Foreskin fibroblast (primary cell): ENCODE measurements at places on chromosomes 7 and 10.

DNA sequence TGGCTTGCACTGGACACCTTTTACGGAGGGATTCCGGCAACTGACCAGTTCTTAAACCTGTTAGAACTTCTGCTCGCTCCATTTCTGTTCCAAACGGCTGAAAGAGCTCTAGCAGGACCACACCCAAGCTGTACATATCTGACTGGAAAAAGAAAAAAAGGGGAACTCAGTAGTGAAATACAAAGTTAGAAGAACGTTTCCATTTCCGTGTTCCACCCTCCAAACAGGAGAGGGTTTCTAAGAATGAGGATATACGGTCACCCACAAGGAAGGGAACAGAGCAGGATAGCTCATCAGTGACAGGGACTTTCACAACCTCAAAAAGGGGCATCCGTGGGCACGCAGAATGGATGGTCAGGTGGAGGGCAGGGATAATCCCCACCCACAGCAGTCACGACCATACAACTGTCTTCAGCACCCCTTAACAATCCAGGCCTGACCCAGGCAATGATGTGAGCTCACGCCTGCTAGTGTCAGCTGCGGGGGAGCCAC is 4.3 kb upstream of the ANKRD61 start:
- no peak for DNase-seq

DNA sequence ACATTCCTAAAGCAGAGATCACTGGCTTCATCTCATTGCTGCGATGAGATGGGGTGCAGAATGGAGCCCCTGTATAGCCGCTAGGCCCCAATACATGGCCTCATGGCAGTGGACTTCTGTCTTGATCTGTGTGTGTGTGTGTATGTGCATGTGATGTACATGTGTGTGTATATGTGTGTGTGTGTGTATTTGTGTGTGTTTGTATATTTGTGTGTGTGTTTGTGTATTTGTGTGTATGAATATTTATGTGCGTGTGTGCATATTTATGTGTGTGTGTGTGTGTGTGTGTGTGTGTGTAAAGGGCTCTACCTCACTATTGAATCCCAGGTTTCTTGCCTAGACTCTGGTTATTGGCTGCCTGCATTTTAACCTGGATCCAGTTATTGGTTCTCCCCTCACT is 958.2 kb downstream of the GRID1 start:
- no peak for DNase-seq

- DNase-seq, result no peak
Observed at GRCh38 chr10:100570506-100570905, 34.8 kb downstream of the HIF1AN start.

DNA sequence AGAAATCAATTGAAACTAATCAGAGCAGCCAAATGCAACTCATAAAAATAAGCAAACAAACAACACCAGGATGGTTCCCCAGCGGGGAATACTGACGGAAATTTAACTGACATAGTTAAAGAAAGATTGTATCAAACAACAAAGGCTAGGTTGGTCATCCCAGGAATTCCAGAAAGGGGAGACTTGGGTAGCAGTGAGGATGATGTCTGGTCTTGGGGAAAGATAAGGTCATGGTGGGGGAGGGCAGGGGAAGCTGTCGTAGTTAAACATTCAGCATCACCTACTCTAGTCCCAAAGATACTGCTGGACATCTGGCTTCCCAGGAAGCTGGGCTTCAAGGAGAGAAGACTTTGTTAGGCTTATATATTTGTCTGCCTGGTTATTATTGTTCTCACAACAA is 50.4 kb downstream of the DYNC1I1 start:
- DNase-seq, result no peak

DNA sequence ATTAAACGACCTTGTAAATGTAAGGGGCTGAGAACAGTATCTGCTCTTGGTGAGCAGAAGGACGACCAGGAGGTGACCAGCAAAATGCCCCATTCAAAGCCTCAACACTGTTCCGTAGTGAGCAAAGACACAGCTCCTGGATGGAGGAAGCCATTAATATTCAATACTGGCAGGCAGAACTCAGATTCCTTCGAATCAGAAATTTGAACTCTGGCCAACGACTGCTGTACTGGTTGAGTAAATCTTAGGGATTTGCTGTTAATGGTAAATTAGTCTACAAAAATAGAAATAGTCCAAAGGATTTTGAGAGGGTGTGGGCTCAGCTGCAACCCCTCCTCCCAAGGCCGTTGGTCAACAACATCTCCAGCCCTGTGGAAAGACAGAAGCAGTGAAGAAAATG is 130.5 kb upstream of the PFKP start:
- DNase-seq, result peak; percentile 6

- peak; percentile 22 for DNase-seq
Observed at GRCh38 chr7:14196555-14196954, 207.1 kb upstream of the ETV1 start.

- no peak for DNase-seq
Observed at GRCh38 chr7:71470830-71471229, 338.9 kb downstream of the GALNT17 start.

GRCh38 chr10:77741746-77742145 is 104.1 kb upstream of the KCNMA1 start:
- peak; percentile 44 for DNase-seq

GRCh38 chr7:107579885-107580715 is at the start of gene BCAP29:
TSS of gene BCAP29 (plus strand) at chr7:107580246. CDS start at chr7:107580773, 527 bp downstream.
- DNase-seq, result peak; percentile 64

DNA sequence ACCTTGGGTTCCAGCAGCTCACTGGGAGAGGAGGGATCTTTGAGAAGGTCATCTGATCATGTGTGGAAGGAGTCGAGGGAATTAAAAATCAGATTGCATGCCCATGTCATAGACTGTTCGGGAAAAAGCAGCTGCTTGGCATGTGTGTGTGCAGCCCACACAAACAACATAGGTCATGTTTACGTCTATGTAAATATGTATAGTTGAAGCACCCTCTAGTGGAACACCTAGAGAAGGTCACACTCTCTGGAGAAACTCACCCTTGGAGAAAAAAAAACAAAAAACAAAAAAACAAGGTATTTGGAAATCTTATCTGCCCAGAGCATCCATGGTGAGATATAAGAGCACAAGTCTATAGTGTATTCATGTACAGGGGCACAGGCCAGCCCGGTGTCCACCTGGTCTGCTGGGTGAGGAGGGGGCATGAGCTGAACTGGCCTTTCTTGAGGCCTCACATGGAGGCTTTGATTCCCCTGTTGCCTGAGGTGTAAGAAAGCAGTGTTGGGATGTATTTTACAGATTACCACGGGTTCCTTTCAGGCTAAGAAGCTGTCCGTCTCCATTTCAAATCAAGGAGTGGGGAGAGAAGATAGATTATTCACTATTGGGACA is 98.0 kb downstream of the NPY start:
- DNase-seq, result no peak

GRCh38 chr10:132827861-132828539 is 42.1 kb upstream of the NKX6-2 start:
- no peak for DNase-seq

DNA sequence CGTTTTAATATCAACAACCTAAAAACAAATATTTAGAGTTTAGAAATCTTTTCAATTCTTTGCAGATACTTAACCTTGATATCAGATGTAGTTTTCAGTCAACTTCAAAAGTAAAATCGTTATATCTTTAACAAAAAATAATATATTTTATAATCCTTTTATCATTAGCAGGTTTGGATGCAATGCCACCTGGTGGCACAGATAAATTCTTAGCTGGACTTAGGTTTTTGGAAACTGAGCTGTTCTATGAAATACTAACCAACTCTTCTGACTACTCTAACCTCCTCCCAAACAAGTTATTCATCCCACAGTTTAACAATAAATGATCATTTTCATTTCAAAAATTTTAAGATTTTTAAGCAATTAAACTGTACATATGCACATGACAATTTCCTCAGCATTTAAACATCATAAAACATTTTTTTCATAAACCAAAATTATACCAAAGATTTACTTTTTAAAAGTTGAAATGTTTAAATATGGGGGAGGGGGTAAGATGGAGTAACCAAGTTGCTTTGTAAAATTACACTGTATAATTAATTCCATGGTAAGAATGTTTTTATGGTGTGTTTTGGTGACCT is 56.9 kb downstream of the HIBADH start:
- DNase-seq, result peak; percentile 66

DNA sequence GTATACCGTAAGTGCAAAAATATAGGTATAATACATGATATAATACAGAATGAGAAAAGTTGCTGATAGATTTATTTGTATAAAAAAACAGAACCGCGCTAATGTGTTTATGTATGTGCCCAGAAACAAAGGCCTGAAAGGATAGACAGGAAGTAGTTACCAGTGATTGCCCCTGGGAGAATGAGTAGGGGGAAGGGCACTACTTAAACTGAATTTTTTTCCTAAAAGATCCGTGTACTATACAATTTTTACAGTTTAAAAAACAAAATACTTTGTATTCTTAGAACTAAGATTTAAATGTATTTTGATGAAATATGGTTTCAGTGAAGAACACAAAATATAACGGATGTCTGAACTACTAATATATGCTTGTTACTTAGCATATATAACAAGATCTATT is 2.9 kb downstream of the IPMK start:
- DNase-seq, result no peak

- no peak for DNase-seq
Observed at GRCh38 chr10:86105181-86105580, 261.4 kb downstream of the GRID1 start.

DNA sequence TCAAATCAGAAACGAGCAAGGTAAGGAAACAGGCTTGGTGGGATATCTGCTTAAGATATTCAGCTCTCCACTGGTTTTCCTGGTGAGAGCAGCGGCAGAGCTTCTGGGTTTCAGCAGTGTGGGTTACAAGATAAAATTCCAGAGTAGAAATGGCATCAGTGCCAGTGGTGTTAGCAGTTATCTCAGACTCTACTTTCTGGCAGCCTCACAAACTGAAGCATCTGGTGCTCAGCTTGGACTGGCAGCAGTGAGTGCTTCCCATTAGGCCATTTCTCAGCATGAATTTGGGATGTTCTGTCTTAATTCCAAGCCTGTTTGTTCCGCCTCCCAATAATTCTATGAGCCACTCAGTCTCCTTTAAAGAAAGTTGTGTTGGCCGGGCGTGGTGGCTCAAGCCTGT is 6.9 kb upstream of the GSTO2 start:
- DNase-seq, result peak; percentile 49

DNA sequence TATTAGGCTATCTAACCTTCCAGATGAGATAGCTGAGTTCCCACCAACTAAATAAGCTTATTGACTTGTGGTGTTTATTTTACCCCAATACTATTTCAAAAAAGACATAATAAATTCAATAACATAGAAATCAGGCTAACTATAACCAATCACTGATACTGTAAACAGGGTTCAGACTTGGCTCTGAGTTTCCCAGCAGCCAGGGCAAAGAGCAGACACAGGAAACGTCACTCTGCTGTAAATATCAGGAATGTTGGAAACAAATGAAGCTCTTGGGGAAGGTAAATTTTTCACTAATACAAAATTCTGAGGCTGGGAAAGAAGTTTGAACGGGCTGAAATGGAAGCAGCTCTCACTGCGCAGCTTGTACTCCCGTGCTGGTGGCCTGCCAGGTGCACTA is 114.6 kb downstream of the GALNT11 start:
- no peak for DNase-seq

- no peak for DNase-seq
Observed at GRCh38 chr10:44316187-44316921, 68.5 kb downstream of the CXCL12 start.

GRCh38 chr10:35526746-35527145 is 78.4 kb upstream of the GJD4 start:
- no peak for DNase-seq

- DNase-seq, result peak; percentile 52
Observed at GRCh38 chr10:96387601-96388000, 28.8 kb upstream of the OPALIN start.

DNA sequence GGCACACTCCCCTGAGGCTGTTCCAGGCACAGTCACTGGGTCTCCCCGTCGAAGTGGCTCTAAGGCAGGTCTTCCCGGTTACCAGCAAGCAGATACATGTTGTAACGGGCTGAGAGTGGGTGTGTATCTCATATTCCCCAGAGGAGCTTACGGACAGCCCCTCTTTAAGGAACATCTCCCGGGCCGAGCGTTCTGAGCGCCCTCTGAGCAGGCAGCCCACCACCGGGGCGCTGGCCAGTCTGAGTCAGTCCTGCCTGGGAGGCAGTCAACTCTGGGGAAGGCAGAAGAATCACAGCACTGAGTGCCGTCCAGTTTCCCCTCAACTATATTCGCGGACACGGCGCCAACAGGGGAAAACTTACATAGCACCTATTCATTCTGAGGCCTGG is 117.4 kb downstream of the LHPP start:
- DNase-seq, result no peak

- DNase-seq, result peak; percentile 42
Observed at GRCh38 chr10:70324951-70325781, 41.4 kb upstream of the NPFFR1 start.

DNA sequence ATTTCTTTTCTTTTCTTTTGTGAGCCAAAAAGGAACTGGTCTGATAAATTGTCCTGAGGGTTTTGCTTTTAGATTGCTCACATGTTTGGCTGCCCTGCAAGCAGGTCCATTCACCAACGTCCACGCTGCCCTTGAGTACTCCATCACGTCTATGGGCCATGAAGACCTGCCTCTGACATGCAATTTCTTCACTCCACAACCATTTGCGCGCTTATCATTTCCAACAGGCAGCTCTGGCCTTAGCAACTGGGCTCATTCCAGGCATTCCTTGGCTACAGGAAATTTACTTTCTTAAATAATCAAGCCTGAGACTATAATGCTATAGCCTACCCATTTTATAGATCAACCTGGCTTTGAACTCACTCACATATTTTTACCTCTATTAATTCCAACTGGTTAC is 408.3 kb upstream of the C7orf33 start:
- DNase-seq, result no peak

GRCh38 chr10:86106616-86107015 is 260.0 kb downstream of the GRID1 start:
- no peak for DNase-seq

GRCh38 chr10:34966040-34966439 is 124.1 kb downstream of the CUL2 start:
- DNase-seq, result no peak

GRCh38 chr7:54559401-54559800 is 17.2 kb downstream of the VSTM2A start:
- no peak for DNase-seq

- DNase-seq, result no peak
Observed at GRCh38 chr10:76463111-76463510, 1031.7 kb downstream of the LRMDA start.

- DNase-seq, result no peak
Observed at GRCh38 chr10:3067118-3067858, at the start of gene PFKP. TSS of gene PFKP (plus strand) at chr10:3067548. CDS start at chr10:3067596, 48 bp downstream.

GRCh38 chr7:143288836-143289235 is 685 bp downstream of the CASP2 start:
- peak; percentile 56 for DNase-seq
